ENCODE measurements at places on chromosomes 11 and 22. TPM values are rescaled to one million over a fixed set of nuclear protein-coding genes. Genes with fewer than 3 reads are reported as not detected.

GRCh38 chr11:3030289-3031070 lies 26.7 kb downstream of the CARS1 start:
- no peak for DNase-seq

GRCh38 chr11:69040581-69041260 lies 8.0 kb upstream of the TPCN2 start:
- no peak for DNase-seq

DNA sequence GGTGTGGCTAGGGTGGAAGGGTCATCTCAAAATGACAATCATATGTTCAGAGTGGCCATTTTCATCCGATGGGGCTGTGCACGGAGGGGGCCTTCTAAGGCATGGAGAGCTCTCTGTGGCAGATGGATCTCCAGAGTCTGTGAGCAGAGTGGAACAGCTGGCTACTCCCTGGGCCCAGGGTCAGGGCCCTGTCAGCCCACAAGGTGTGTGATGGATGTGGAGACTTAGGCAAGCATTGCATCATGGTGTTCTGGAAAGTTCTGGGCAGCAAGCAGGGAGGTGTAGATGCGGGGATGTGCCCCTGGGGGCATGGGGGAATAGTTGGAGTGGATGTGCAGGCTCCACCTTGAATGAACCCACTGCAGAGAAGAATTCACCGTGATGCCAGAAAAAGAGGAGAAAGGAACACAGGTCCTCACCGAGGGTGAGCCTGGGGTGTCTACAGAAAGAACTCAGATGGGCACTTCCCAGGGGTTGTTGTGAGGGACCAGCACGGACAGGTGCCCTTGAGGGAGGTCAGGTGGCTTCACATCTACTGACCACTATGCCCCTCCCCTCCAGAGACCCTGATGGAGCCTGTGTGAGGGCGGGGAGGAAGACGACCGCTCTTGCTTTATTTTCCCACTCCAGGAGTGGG lies 51.1 kb downstream of the CHRDL2 start:
- no peak for DNase-seq

DNA sequence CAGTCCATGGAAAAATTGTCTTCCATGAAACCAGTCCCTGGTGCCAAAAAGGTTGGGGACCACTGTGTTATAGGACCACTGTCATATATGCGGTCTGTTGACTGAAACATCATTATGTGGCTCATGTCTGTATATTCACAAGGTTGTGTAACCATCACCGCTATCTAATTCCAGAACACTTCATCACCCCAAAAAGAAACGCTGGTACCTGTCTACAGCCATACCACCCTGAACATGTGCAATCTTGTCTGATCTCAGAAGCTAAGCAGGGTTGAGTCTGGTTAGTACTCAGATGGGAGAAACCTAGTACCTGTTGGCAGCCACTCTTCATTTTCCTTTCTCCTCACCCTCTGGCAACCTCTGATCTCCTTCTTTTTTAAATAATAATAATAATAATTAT lies 12.9 kb upstream of the PIK3IP1 start:
- DNase-seq: no peak

GRCh38 chr11:97110376-97110775 lies 720.6 kb downstream of the JRKL start:
- no peak for DNase-seq

GRCh38 chr22:32340411-32340810 lies 17.3 kb upstream of the RFPL3 start:
- DNase-seq: no peak

GRCh38 chr11:43925932-43926505 lies 16.4 kb upstream of the C11orf96 start:
- no peak for DNase-seq

- DNase-seq: no peak
These were observed 84.8 kb upstream of the ZBED5 start for GRCh38 chr11:10942620-10943019.

DNA sequence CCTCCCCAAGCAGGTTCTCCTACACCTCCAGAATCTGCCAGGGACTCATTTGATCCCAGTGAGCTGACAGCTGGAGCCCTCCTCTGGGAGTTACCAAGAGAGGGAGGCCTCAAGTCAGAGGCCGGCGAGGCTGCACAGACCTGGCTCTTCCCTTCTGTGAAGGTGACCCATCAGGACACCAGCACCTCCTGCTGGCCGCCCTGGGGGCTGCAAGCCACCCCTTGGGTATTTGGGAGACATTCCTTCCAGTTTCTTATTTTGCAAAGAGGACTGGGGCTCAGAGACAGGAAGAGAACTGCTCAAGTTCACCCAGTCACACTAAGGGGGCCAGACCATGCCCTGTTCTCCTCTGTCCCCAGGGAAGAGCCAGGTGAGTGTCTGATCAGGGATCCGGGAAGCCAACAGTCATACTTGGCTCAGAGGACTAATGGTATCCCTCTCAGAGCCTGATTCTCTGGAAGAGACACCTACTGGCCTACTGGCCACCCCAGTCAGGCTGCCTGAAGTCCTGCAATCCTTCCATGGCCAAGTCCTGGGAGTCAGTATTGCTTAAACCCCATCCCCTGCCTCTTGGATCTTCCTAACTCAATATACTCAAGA lies 40.5 kb upstream of the RIC3 start:
- DNase-seq: no peak

- peak; percentile 82 for DNase-seq
These were observed 30.3 kb upstream of the WNT7B start for GRCh38 chr22:46007003-46007847.

DNA sequence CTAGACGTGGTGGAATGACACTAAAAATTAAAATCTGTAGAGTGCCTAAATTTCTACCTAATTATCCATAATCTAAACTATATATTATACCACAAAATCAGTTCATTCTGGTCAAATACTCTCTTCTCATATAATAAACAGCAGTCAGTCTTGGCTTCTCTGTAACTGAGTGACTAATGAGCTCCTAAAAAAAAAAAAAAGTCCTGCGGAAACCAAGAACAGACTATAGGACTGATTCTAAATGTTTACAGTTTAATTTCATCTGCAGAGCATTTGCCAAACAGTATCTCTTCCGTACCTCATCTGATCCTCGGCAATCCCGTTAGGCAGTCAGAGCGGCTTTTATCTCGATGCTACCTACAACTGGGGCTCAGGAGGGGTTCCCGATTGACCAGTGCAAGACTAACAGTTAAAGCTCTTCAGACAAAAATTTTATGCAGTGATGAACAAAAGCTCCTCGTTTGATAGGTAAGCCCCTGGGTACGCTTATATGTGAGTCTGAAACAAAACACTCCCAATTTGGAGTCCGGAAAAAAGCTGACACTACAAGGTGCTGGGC lies 686 bp downstream of the KIF18A start:
- DNase-seq: peak; percentile 46

- peak; percentile 52 for DNase-seq
These were observed 321.0 kb downstream of the NTM start for GRCh38 chr11:131691181-131692041.

DNA sequence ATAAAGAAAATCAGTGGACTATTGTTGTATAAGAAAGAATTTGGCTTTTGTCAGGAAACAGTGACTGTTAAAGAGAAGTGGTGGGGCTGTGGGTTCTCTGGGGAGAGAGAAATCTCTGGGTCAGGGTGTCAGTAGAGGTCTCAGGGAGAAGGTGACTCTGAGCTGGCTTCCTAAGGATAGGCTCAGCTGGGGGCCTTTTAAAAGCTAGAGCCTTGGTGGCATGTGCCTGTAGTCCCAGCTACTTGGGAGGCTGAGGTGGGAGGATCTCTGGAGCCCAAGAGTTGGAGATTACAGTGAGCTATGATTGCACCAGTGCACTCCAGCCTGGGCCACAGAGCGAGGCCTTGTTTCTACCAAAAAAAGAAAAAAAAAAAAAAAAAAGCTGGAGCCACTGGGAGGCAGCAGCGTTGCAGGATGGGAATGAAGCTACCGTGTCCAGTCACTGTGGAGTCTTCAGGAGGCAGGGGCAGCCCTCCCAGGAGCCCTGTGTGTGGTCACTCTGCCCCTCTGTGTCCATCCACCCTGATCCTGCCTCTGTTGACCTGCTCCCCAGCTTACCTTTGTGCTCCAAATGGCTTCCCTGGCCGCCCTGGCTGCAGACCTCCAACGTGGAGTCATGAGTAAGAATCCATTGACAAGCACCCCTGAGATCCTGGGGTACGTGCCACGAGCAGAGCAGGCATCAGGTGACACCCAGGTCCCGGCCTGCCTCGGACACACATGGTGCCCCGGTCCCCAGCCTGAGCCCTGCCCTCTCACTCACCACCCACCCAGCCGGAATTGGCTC lies 5.4 kb upstream of the MIF start:
- peak; percentile 62 for DNase-seq

GRCh38 chr11:46858920-46859546 lies 13.0 kb upstream of the CKAP5 start:
- no peak for DNase-seq

- DNase-seq: no peak
These were observed 11.8 kb upstream of the SELENOH start for GRCh38 chr11:57729479-57729878.

GRCh38 chr11:66636411-66636810 lies 2.1 kb upstream of the RBM4 start:
- DNase-seq: no peak

DNA sequence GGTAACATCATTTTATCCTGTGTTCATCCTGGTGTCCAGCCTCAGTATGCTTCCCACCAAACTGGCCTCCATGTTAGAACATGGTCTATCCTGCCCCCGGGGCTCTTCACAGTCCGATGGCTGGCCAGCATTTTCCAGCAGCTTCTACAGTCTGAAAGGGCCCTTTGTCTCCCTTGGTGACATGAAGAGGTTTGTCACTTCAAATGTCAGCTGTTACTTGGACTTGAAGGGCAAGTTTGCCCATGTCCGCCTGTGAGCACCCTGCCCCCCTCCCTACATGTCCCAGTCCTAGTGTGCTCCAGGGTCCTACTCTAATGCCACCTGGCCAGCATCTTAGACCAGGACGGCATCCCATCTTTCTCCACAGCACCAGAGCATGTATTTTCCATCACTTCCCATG lies 24.7 kb downstream of the PATZ1 start:
- no peak for DNase-seq

- DNase-seq: no peak
These were observed 11.6 kb upstream of the NPAS4 start for GRCh38 chr11:66409226-66409625.

DNA sequence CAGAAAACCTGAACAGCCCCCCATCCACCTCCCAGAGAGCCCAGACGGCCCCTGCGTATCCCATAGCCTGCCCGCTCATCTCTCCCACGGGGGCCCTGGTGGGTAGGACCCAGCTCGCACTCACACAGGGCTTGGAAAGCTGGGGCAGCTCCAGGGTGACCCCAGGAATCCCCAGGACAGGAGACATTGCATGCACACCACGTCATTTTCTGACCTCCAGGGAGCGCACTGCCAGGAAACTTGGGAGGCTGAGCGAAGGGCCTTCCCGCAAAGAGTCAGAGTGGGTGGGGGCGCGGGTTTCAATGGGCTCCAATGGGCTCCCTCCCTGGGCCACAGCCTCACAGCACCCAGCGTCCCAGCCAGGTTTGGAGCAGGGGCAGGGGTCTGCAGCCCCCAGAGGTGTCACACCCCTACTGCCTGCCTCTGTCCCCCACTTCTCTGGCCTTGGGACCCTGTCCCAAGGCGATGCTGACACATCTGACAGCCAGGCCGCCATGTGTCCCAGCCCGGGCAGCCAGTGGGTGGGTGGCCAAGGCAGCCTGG lies 8.2 kb upstream of the SYT8 start:
- peak; percentile 91 for DNase-seq

- DNase-seq: no peak
These were observed 45.4 kb downstream of the RRP8 start for GRCh38 chr11:6557761-6558674.

- no peak for DNase-seq
These were observed 19.6 kb upstream of the JAM3 start for GRCh38 chr11:134049303-134049702.

- DNase-seq: no peak
These were observed 66.2 kb upstream of the GAL start for GRCh38 chr11:68617925-68618809.

DNA sequence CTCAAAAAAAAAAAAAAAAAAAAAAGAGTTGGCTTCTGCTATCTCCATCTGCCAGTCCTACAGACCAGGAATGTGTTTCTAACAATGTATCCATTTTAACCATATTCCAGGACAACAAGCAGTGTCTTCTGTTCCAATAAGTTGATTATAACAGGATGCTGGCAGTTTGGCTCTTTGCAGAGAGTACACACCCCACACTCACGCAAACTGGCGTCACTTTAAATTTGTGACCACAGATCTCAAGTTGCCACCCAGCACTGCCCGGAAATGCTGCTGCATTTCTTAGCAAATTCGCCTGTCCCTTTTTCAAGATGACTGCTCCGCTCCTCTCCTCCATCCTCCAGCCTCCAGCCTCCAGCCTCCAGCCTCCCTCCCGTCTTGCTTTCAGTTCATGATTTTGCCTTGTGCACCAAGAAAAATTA lies 44.3 kb downstream of the SCGB1A1 start:
- DNase-seq: no peak

GRCh38 chr11:18490319-18490718 lies 34.7 kb downstream of the LDHAL6A start:
- no peak for DNase-seq

DNA sequence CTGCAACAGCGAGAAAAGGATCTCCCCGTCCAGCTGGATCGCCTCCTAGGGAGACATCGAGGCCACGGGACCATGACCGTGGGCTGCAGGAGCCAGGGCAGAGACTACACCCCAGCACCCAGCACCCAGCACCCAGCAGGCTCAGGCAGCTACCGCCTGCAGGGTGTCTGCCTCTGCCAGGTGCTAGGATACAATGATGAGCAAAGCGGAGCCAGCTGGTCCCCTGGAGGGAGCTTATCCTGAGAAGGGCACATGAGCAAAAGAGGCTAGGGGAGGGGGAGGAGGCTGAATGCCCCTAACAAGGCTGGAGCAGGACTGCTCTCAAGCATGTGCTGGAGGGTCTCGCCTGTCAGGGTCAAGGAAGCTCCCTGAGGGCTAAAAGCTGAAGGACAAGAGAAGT lies 4.8 kb upstream of the CASTOR1 start:
- no peak for DNase-seq

PHLDA2 gene
- total RNA-seq: 1.1 TPM

OR52N4 gene
- total RNA-seq: not detected

MISFA gene
- total RNA-seq: 3.6 TPM

Measured in cardiac muscle cell (in vitro differentiated cells and primary cell).